ENCODE measurements at places on chromosomes 13 and 19.

GRCh38 chr13:99958406-99959126 lies 13.0 kb downstream of the ZIC5 start:
- DNase-seq: no peak

DNA sequence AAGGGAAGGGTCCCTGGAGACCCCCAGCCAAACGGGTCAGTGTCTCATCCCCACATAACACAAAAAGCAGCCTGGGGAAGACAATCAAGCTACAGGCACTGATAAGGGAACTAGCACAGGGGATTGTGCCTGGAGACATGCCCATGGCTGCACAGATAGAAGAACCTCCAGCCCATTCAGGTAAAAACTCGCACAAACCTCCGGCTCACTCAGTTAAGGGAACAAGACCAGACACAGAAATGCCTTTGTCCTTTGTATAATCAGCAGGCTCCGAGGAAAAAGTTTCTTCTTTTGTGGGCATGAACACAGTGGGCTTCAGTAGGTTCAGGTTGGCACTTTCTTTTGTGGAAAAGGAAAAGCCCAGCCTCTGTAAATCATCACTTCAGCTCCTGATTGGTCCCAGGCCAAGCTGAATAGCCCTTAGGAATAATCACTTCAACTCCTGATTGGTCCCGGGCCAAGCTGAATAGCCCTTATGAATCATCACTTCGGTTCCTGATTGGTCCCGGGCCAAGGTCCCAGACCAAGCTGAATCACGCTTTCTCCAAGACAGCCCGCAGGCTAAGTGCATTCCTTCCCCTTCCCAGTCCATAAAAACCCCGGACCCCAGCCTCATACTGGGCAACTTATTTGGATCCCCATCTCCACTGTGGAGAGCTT lies 5.0 kb upstream of the ZNF230 start:
- DNase-seq: peak; percentile 12

DNA sequence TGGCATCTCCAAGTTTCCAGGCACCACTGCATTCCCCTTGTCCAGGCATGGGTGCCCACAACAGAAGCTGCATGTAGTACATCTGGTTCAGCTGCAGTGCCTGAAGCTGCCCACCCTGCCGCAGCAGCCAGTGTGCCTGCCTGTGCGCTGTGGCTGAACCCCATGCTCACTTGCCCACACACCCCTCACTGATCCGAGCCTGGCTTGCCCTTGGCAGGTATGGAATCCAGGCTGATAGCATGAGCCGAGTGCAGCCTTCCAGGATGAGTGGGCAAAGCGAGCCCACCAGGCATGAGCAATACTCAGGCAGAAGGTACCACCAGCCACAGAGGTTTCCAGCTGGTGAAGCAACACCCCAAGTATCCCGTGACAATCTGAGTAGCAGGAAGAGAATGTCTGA lies 280.3 kb upstream of the KLF12 start:
- no peak for DNase-seq

DNA sequence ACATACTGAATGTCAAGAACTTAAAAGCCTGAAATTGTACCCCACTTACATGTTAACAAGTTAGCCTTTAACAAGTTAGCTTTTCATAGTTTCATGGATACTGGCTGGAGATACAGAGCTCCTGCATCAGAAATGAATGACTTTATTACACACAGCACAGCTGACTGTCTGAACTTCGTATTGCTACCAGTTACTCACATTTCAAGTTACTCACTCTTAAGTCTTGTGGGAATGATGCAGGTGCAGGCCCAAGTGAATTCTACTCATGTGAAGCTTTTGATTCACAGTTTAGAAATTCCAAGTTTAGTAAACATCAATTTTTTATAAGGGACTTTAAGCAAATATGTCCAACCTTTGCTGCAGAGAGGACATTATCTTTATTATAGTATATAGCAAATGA lies 762.2 kb upstream of the PRR20A start:
- no peak for DNase-seq

DNA sequence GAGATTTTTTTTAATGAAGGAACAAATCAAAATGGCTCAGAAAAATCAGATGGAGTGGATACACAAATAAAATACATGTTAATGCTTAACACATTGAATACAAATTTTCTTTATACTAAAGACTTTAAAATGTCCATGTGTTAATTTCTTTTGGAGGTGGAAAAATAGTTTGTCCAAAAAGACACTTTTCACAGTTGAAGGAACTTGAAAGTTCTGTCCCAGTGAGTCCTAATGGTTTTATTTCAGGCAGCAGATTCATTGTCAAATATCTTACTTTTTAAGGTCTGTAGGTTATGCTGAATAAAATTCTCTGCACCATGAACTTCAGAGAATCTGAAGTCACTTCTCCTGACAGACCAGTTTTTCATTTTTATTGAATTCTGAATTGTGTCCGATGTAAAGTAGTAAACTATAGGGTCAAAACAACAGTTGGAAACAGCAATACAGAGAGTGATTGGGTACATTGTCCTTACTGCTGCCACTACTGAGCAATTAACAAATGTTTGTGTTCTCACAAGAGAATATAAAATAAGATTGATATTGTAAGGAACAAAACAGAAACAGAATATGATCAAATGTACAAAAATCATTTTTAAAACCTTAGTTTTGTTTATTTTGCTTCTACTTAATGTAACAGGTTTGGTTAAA lies 1.6 kb downstream of the LPAR6 start:
- no peak for DNase-seq

GRCh38 chr19:6215701-6216235 lies 64.0 kb downstream of the MLLT1 start:
- no peak for DNase-seq

GRCh38 chr19:49849433-49850220 lies 1.3 kb upstream of the PTOV1 start:
- DNase-seq: no peak

GRCh38 chr13:98821372-98822224 lies 69.1 kb upstream of the SLC15A1 start:
- no peak for DNase-seq

DNA sequence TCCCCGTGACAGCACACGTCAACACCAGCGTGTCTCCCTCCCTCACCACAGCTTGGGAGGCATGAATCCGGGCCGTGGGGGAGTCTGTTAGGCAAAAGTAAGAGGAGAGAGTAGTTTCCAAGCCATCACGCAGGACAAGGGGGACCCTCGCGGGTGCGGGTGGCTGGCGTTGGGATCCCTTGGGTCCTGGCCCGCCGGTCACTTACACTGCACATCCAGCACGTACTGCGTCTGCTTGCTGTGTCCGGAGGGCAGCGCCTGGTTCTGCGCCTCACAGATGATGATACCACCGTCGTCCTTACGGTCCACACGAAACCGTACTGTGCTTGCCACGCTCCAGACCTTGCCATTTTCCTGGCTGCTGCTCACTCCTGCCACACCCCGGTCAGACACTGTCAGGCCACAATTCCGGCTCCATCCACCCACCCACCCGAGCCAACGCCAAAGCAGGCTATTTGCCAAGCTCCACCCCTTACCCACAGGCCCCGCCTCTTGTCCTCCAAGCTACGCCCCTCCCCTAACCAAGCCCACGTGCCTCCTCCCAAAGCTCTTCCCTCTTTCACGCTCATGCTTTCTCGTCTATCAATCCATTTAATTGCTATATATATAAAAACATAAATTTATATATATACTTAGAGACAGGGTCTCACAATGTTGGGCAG lies 6.6 kb upstream of the ZNF428 start:
- no peak for DNase-seq

DNA sequence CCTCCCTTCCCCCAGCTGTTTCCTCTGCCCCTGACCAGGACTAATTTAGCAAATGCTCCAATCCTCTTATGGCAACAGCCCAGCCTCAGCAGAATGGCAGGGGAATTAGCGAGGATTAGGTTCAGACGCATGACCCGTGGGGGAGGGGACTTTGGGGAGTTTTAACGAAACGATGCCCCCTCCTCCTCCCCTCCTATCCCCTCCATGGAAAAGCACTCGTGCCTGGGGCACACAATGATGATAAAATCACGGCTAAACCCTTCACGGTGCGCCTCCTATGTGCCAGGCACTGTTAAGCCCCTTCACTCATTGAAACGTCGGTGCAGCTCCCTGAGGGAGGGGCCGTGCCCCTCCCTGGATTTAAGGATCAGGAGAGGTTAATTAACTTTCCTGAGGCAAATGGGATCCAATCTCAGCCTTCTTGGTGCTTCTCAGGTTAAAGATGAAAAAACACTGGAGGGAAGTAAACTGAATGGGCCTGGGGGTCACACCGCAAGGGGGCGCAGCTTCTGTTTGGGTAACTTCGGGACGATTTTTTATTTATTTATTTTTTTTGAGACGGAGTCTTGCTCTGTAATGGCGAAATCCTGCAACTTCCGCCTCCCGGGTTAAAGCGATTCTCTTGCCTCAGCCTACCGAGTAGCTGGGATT lies 10.1 kb upstream of the TPRX2 start:
- DNase-seq: no peak

GRCh38 chr13:107942030-107942617 lies 273.2 kb downstream of the LIG4 start:
- DNase-seq: no peak

- no peak for DNase-seq
Observed at GRCh38 chr19:8233370-8233769, 24.2 kb downstream of the CERS4 start.

- DNase-seq: no peak
Observed at GRCh38 chr19:13958043-13958442, 5.7 kb downstream of the DCAF15 start.

GRCh38 chr13:57632276-57633140 lies 964 bp downstream of the PCDH17 start:
- DNase-seq: peak; percentile 2

DNA sequence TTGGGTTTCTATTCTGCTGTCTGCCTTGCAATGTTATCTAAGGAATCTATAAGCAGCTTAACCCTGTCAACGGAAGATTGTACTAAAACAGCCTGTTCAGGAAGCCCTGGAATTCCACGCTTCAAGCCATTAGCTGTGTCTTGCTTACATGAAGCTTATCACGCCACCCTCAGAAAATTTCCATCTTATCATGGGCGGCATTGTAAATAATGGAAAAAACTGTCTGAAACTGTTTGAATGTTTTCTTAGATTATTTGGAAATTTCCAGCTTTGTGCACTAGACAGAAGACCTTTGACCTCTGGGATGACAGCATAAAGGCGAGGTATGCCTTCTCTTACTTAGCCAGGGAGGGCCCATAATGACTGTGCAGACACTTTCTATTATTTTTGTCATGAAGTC lies 319.7 kb downstream of the KCNRG start:
- DNase-seq: no peak

GRCh38 chr13:79593641-79594275 lies 112.8 kb downstream of the NDFIP2 start:
- no peak for DNase-seq

DNA sequence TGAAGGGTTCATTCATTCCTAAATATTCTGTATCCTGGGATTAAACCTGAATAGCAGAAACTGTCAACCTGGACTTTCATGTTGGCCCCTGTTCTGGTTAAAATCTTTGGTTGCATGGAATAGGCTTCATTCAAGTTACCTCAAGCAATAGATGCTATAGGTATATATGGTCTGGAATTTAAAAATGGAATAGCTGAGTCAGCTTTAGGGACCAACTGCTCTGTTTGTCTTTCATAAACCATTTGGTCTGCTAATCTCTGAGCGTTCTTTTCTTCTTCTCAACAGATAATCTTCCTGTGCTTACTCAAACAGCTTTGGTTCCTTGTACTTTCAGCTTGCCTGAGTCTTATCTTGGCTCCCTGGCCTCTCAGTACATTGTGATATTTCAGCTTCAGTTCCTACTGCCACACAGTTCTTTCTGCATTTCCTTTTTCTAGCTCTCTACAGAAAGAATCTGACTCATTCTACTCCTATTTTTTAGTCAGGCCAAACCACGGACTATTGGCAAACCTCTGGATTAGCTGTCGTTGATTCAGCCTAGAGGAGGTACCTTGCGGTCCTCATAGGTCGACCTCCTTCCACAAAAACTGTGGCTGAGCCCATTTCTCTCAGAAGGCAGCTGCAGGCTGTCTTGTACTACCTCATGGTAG lies 35.9 kb upstream of the MAB21L1 start:
- DNase-seq: peak; percentile 77

DNA sequence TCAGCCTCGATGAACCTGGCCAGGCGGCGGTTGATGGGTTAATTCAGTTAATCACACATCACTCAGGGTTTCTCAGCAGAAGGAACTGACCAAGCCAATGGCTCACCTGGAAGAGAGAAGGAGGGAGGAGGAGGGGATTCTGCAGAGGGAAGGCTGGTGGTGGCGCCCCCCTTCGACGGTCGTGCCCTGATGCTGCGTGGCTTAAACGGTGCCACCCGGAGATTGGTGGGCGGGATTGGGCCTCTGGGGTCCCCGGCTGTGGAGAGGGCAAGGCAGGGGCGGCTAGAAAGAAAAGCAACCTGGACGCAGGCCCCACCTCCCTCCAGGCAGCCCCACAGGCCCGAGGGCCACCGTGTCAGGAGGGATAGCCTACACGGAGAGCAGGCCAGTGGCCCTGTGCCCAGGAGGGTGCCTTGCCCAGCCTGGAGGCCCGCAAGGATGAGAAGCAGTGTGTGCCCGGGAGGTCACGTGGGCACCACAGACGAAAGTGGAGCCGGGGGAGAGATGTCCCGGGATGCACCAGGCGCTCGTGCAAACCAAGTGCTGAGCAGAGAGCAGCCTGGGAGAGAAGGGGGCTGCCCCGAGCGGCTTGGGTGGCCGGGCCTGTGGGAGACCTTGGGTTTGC lies 16.0 kb downstream of the CSNK1G2 start:
- no peak for DNase-seq

DNA sequence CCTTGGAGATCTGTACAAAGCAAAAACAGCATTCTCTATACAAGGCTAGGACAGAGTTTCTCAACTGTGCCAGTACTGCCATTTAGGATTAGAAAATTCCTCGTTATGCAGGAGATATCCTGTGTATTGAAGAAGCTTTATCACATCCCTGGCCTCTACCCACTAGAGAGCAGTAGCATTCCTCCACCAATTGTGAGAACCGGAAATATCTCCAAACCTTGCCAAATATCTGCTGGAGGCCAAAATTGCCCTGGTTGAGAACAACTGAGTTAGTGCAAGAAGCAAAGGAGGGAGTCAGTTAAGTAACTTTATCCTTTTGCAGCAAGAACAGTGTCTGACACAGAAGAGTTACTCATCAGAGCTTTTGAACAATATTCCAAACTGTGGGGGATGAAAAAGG lies 16.2 kb upstream of the FREM2 start:
- DNase-seq: no peak
